Left ventricle myocardium superior (tissue), 1 donor: ENCODE measurements at places on chromosomes 6 and 20. TPM values are rescaled to one million over a fixed set of nuclear protein-coding genes. Genes with fewer than 3 reads are reported as not detected.

The NKX2-4 gene
- not detected for total RNA-seq

GRCh38 chr6:4010689-4011090, 68.2 kb downstream of the FAM217A start:
- DNase-seq, result no peak

The GNMT gene
- total RNA-seq, result 2.0 TPM

- no peak for DNase-seq
Measured at GRCh38 chr20:39855799-39856198, 833.2 kb downstream of the MAFB start.

DNA sequence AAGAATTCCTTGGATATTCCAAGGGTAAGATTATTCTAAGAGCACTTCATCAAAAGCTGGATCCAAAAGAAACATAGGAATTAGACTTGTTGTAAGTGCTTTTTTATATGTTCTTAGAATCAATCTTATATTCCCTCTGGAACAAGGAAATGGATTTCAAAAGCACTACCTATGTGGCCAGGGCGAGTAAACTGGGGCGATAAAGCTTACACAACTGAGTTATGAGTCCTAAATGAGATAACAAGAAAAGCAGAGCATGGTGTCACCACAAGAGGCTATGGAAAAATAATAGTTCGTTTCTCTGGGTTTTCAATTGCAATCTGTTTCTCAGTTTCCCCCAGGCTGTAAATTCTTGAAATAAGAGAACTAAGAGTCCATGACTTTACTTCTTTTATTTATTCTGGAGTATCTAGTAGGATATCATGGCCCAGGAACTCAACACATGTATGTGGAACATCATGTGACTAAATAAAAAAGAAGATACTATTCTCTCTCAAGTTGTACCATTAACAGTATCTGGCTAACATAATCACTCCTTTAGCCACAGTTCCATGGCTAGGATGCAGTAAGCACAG, 51.5 kb downstream of the NUDT3 start:
- DNase-seq, result no peak

- no peak for DNase-seq
Measured at GRCh38 chr6:157410045-157410444, 29.1 kb downstream of the ZDHHC14 start.

DNA sequence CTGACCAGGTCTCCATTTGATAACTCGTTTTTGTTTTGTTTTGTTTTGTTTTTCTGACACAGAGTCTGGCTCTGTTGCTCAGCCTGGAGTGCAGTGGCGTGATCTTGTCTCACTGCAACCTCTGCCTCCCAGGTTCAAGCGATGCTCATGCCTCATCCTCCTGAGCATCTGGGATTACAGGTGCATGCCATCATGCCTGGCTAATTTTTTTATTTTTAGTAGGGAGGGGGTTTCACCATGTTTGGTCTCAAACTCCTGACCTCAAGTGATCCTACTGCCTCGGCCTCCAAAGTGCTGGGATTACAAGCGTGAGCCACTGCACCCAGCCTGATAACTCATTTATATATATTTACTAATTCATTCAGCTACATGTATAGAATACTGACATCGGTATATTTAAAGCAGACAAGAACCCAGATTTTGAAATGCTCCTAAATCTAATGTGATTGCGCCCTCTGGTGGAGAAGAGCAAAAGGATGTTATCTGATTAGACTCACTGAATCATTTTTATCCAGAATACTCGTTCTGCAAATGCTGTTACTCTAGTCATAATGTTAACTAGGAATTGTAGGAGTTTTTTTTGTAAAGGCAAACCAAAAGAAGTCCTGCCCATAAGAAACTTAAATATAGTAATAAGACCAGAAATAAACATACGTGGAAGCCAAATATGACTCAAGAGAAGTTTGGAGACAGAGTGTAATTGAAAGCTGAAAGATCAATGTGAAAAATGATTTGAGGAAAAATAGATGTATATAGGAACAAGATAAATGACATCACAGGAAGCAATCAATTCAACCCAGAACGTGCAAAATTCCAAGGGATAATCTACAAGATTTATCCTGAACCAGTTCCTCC, 5.3 kb upstream of the COL12A1 start:
- no peak for DNase-seq

DNA sequence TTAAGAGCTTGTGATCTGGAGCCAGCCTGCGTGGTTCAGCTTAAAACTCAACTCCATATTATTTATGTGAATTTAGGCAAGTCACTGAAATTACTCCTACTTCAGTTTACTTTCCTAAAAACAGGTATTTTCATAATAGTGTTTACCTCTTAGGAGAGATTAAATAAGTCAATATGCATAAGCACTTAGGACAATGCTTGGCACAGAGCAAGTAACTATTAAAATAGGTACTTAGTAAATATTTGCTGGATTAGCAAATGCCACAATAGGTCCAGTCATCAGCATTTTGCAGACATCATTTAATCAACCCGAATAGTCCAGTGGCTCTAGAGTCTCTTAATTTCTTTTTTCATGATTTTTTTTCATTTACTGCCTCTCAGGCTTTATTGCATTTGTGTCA, 78.6 kb upstream of the PTPRK start:
- no peak for DNase-seq

The EFCAB8 gene
- not detected for total RNA-seq

- DNase-seq, result no peak
Measured at GRCh38 chr6:141472162-141472928, 660.4 kb upstream of the GJE1 start.

- DNase-seq, result no peak
Measured at GRCh38 chr6:147099974-147100373, 104.2 kb upstream of the STXBP5 start.

The POFUT1 gene
- total RNA-seq, result 24.1 TPM

The RAET1G gene
- 0.32 TPM for total RNA-seq

The SPEF1 gene
- not detected for total RNA-seq

GRCh38 chr6:34593701-34594100, 37.6 kb upstream of the SPDEF start:
- no peak for DNase-seq

The DNAH8 gene
- not detected for total RNA-seq

DNA sequence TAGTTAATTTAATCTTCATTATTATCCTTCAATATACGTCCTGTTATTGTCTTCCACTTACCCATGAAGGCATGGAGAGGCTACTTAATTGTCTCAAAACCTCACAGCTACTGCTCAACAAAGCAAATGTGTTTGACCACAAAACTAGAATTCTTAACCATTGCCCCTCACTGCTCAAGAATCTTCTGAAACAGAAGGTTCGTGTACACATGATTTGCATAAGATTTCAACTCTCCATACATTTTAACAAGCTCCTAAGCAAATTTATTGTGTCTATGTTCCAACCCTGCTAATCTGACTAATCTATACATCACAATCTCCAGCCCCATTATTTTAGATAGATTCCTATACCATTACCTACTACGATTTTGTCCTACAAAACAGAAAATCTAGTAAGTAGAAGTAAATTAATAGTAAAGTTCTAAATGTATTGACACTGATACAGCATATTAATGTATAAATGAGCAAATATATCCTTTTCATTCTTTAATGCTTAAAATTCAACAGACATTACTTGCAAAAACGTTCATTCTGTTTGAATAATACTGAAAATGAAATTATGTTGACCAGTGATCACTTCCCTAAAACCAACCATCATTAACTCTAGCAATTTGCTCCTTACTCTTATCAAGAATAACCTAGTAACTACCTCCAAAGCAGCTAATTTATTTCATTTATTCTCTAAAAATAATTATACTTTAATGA, 89.7 kb upstream of the RNF217 start:
- no peak for DNase-seq

The TNNC2 gene
- total RNA-seq, result not detected

DNA sequence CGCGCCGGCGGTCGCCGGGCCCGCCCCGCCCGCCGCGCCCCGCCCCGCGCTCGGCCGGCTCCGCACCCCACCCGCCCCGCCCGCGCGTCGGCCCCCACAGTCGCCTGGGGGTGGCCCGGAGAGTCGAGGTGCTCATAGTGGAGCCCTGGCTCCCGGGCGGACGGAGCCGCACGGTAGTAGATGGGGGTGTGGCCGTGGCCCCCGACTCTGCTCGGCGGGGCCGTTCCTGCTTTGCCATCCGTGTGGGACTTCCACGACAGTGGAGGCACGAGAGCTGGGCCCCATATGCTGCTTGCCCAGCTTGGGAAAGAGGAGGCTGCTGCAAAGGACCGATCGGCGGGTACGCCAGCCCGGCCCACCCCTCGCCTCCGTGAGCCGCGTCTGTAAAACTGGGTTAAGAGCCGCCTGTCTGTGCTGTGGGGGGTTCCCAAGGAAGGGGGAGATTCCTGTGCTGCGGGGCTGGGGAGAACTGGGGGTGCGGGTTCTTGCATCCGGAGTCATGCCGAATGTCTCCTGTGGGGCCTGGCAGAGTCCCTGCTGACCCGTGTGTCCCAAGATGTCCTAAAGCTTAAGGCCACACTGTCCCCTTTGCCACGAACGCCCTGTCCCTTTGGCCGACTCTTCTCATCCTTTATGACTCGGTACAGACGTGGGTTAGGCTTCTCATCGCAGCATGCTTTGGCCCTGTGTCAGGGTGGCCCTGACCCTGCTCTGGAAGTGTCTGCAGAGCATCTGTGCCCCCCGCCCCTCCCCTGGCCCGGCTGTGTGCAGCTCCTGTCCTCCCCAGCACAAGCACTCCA, at the start of gene OPRL1:
Gene OPRL1 (plus strand): TSS at position 70 of the 800 bp plus-strand sequence. CDS start 12,639 bp downstream, outside the sequence.
- no peak for DNase-seq

DNA sequence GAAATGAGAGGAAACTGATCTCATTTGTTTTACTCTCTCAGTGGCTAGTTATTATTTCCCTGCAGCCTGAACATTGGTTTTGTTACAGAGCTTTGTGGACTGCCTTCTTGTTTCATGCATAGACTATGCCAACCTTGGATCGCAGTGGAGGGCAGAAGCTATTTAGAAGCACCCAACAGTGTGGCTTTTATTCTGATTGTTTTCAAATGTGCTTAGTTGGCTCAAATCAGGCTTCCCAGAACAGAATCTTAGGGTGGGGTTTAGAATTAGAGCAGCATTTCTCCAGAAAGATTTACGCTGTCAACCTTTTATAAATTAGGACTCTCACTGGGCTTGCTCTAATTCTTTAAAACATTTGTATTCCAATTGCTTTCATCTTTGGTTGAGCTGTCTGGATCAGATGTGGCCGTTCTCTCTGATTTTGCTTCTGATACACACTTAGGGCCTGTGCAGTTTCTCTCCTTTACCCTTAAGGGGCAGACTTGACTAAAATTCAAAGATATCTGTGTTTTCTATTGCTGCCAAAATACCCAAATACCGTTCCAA, 210.3 kb downstream of the BCKDHB start:
- DNase-seq, result no peak

GRCh38 chr6:55916188-55916587, 40.8 kb upstream of the BMP5 start:
- DNase-seq, result no peak
